Liver (tissue), 10 donors: ENCODE measurements at places on chromosomes 13 and 19.

DNA sequence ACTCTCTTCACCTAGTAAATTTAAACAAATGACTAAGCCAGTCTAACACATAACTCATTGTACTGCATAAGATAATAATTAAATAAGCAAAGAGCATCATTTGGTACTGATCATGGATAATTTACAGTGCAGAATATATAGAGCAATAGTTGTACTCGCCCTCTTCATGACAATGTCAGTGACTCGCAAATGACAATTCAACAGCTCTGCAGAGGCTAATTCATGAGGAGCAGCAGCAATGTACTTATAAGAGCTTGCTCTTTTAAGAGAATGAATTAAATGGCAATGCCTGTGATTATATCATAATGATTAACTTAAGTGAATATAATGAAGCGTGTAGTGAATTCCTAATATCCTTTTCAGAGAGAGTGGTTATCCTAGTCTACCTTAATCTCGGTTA, 284.5 kb upstream of the PCDH20 start:
- no peak overlapping the region for H3K4me3 ChIP-seq
- DNase-seq: no peak
- no peaks in the 10 kb centered on the region for H3K27me3 ChIP-seq
- no peaks in the 10 kb centered on the region for H3K36me3 ChIP-seq
- no peak overlapping the region for H3K27ac ChIP-seq
- H3K4me1 ChIP-seq: no peaks in the 10 kb centered on the region

DNA sequence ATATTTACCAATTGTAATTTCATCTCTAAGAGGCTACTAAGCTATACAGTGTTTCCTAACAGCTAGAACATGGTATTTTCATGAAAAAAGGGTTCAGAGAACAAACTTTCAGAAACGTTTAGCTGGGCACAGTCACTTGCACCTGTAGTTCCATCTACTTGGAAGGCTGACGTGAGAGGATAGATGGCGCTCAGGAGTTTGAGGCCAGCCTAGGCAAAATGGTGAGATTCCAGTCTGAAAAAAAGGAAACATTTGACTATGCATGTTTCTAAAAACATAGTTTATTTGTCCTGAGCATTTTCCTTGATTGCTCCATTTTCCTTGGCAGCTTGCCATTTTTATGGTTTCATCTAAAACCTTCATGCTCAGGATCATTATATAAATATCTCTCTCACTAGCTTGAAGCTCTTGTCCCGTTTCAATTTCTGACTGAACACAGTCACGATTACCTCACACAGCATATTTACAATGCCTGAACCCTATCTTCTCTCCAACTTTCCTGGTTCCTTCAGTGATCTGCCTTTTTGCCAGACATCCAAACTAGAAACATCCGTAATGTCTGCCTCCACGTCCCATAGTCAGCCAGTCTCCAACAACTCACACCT, 200.8 kb downstream of the RGCC start:
- no peaks in the 10 kb centered on the region for H3K27me3 ChIP-seq
- no peaks in the 10 kb centered on the region for H3K4me1 ChIP-seq
- no peak overlapping the region for H3K27ac ChIP-seq
- H3K36me3 ChIP-seq: no peaks in the 10 kb centered on the region
- no peak overlapping the region for H3K4me3 ChIP-seq
- no peak for DNase-seq

DNA sequence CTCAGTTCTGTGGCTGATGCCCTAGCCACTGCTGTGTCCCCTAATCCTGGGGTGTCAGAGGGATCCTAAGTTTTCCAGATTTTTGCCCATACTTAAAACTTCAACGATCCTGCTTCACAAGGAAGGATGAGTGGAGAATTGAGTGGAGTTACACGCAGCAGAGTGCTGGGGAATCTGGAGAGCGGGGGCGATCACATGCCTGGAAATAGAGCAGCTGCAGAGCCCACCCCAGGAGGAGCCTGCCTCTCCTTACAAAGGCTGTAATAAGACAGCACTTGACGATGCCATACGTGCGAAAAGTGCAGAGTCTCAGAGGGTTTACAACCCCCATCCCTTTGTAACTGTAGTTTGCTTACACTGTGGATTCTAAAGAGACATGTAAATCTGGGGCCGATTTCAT, 40.6 kb downstream of the SUGP2 start:
- no peak for DNase-seq
- no peaks in the 10 kb centered on the region for H3K27me3 ChIP-seq
- H3K4me1 ChIP-seq: no peaks in the 10 kb centered on the region
- H3K27ac ChIP-seq: no peak overlapping the region

DNA sequence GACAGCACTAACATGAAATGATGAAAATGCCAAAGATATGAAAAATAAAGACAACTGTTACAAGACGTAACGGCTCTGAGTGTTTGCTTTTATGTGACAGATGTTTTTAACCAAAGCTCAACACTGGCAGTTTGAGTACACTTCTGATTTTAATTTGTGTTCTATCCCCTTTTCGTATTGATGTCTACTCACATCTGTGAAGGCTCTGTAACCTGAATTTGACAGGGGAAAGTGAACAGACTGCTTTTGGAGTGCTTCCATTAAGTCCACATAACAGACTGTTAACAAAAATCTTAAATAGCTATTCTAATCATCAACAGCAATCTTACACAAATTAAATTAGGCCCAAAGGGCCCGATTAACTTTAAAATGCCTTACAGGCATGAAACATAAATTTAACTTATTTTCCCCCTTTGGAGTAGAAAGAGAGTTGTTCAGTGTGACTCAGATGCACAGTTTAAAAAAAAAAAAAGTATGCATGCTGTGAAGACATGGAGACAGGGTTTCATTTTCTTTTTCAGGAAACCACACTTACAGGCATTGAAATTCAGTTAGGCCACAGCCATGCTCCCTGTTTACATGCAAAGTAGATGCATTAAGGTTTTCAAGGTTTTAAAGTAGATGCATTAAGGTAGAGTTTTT, 16.3 kb upstream of the RNASEH2B start:
- H3K4me1 ChIP-seq: no peaks in the 10 kb centered on the region
- no peaks in the 10 kb centered on the region for H3K36me3 ChIP-seq
- H3K27ac ChIP-seq: no peak overlapping the region
- H3K4me3 ChIP-seq: no peak overlapping the region

GRCh38 chr19:3115411-3115810, 20.4 kb upstream of the GNA15 start:
- no peaks in the 10 kb centered on the region for H3K4me1 ChIP-seq
- H3K27ac ChIP-seq: no peak overlapping the region
- no peaks in the 10 kb centered on the region for H3K27me3 ChIP-seq
- no peak for DNase-seq

DNA sequence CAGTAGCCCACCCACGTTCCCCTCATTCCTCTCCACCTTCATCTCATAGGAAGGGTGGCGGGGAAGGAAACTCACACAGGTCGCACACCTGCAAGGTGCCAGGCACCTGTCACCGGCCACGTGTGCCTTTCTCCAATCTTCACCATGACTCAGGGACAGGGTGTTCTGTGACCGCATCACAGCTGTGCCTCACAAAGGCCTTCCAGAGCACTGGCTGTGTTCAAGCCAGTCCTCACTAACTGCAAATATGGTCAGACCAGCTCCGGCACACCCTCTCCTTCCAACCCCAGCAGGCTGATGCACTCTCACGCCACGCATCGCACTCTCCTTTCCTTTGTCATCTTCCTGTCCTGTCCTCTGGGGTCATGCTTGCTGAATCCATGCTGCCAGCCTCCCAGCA, 415.9 kb downstream of the IRS2 start:
- H3K4me3 ChIP-seq: no peak overlapping the region
- H3K27ac ChIP-seq: no peak overlapping the region

- no peak overlapping the region for H3K4me3 ChIP-seq
- H3K27me3 ChIP-seq: no peaks in the 10 kb centered on the region
- H3K4me1 ChIP-seq: no peaks in the 10 kb centered on the region
Measured at GRCh38 chr13:73850104-73850873, 283.9 kb downstream of the KLF12 start.

- no peaks in the 10 kb centered on the region for H3K4me1 ChIP-seq
- DNase-seq: no peak
- H3K27ac ChIP-seq: no peak overlapping the region
- no peak overlapping the region for H3K4me3 ChIP-seq
- H3K27me3 ChIP-seq: peaks cover 3% of the 10 kb centered on the region
- no peaks in the 10 kb centered on the region for H3K36me3 ChIP-seq
Measured at GRCh38 chr19:29155683-29156082, 57.3 kb downstream of the UQCRFS1 start.

- peaks cover 5% of the 10 kb centered on the region for H3K4me1 ChIP-seq
- H3K4me3 ChIP-seq: no peak overlapping the region
- DNase-seq: no peak
- peaks cover 3% of the 10 kb centered on the region for H3K36me3 ChIP-seq
Measured at GRCh38 chr19:5891572-5891937, 12.0 kb downstream of the NDUFA11 start.

DNA sequence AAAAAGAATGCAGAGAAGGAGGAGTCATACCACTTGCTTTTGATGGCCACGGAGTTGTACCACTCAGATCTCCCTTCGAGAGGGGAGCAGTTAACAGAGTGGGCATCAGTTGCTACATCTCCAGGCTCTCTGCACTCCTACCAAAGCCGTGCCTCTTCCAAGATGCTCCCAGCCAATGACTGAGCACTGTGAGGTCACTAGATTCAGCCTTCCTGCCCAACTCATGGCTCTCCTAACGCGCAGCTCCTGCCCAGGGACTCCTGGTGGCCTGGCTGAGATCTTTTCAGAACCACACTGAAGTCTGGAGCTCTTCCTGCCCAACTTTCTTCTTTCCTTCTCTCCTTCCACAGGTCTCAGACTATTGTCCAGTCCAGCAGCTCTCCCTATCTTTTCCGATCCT, 66.7 kb downstream of the LHFPL6 start:
- H3K27me3 ChIP-seq: no peaks in the 10 kb centered on the region
- DNase-seq: no peak
- no peak overlapping the region for H3K27ac ChIP-seq
- peaks cover 2% of the 10 kb centered on the region for H3K4me1 ChIP-seq

GRCh38 chr13:99203601-99204579, 3.2 kb downstream of the UBAC2 start:
- H3K4me1 ChIP-seq: peaks cover 21% of the 10 kb centered on the region
- no peak overlapping the region for H3K4me3 ChIP-seq
- no peaks in the 10 kb centered on the region for H3K27me3 ChIP-seq
- DNase-seq: no peak
- no peak overlapping the region for H3K27ac ChIP-seq

- H3K27ac ChIP-seq: peak within 1 kb of the TSS; percentile 93
- H3K36me3 ChIP-seq: no peaks in the 10 kb centered on the region
- H3K27me3 ChIP-seq: no peaks in the 10 kb centered on the region
Measured at GRCh38 chr19:4066682-4067395, at the start of gene ZBTB7A. Gene ZBTB7A (minus strand): TSS chr19:4066899. CDS start chr19:4055232, 11,667 bp downstream.

GRCh38 chr13:28716511-28716910, 2.3 kb downstream of the SLC46A3 start:
- DNase-seq: no peak
- peak overlapping the region; percentile 36 for H3K27ac ChIP-seq
- no peak overlapping the region for H3K4me3 ChIP-seq
